Frontal cortex (tissue), 4 donors: ENCODE measurements at places on chromosomes 7 and 10. TPM values are rescaled to one million over a fixed set of nuclear protein-coding genes. Genes with fewer than 3 reads are reported as not detected.

GRCh38 chr10:98642281-98642680 is 195.5 kb upstream of the HPS1 start:
- no peak for DNase-seq

- DNase-seq = no peak
These were observed 76.1 kb downstream of the CYP26A1 start for GRCh38 chr10:93149761-93150160.

DNA sequence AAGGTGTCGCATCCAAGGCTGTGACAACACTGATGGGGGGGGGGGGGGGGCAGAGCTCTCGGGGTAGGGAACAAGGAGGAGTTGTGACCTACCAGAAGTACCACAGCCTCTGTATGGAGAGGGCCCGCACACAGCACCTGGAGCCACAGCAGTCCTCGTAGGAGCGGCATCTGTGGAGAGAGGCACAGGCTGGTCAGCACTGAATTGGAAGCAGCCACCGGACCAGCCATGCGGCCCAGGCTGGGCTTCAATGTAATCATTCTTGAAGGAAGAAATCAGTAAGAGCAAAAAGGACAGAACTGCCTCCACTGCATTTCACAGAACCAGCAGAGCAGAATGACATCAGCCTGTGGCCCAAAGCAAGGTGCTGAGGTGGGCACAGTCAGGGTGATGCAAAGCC is 74.8 kb downstream of the VOPP1 start:
- DNase-seq = no peak

- DNase-seq = no peak
These were observed 132.6 kb downstream of the ELMO1 start for GRCh38 chr7:37315772-37316715.

DNA sequence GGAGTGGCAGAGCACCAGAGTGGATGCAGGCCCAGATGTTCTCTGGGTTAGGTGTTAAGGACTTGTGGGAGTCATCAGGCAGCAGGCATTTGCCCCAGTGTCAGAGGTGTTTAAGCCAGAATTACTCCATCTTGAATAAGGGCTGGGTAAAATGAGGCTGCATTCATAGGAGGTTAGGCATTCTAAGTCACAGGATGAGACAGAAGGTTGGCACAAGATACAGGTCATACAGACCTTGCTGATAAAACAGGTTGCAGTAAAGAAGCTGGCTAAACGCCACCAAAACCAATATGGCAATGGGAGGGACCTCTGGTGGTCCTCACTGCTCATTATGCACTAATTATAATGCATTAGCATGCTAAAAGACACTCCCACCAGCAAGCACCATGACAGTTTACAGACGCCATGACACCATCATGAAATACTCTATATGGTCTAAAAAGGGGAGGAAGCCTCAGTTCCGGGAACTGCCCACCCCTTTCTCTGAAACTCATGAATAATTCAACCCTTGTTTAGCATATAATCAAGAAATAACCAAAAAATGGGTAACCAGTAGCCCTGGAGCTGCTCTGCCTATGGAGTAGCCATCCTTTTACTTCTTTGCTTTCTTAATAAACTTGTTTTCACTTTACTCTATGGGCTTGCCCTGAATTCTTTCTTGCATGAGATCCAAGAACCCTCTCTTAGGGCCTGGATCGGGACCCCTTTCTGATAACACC is 882 bp upstream of the LRRC61 start:
- DNase-seq = no peak

DNA sequence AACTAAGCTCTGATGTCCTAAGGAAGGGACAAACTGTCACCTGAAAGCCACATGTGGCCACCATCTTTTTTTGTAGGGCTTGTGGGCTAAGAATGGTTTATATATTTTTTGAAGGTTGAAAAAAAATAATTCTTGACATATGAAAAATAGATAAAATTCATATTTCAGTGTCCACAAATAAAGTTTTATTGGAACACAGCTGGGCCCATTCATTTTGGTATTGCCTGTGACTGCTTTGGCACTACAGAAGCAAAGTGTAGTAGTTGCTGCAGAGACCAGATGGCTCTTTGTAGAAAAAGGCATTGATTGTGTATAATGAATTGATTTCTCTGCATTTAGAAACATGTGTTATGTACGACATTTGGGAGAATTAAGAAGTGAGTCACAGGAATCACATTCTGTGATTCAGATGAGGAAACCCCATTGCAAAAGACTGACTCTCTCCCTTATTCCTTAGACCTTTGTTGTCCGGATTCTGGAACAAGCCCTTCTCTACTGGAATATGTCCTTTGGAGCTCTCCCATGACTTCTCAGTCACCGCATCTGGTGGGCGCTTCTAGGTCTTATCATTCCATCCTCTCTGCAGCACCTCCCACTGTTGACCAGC is 438.7 kb downstream of the LRMDA start:
- no peak for DNase-seq

DNA sequence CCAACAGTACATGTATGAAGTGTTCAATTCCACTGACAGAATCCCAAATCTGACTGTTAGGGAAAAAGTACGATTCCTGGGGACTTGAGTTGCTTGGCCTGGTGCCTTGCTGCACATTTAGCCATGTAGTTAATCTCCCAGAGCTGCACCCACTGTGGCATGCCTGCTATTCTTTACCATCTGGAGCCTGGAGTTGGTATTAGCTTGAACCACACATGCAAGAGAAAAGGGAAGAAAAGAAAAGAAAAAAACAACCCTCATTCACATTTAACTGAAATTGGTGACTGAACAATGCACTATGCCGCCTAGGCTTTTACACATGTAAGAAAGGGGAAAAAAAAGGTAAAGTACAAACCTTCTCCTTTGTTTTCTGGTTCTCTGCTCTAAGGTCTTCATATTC is 26.1 kb downstream of the SHTN1 start:
- no peak for DNase-seq

GRCh38 chr7:4837041-4837802 is 24.6 kb downstream of the PAPOLB start:
- DNase-seq = no peak

- no peak for DNase-seq
These were observed 182.1 kb downstream of the ZMYND11 start for GRCh38 chr10:317271-317769.

DNA sequence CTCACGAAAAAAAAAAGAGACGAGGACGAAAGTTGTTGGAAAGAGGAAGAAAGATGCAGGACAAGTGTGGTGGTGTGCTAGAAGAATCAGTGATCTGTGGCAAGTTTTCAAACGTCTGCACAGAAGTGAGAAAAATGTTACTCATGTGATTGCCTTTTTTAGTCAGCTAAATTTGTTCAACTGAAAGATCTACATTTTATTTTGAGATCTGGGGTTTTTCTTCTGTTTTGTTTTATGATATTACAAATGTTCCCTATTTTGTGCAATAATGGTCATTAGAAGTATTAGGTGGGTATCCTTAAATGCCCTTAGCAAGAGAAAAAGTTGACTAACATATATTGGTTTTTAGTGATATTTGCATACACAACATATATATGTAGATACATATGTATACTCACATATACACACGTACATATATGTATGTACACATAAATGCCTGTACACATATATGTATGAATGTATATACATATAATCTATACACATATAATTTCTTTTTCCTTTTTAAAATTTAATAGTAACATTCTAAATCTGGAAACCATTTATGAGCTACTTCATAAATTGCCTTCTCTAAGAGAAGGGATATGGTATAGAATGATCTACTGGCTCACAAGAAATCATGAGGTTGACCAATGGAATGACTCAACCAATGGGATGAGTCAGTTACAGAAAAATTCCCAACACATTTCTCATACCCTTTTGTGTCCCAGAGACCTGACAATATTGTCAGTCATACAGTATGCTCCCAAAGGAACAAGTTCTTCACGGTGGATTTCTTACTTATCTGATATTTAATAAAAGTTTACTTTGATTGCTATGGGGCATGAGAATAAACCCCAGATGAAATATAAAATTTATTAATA is 38.4 kb downstream of the SLC39A12 start:
- DNase-seq = no peak

- DNase-seq = no peak
These were observed 260.5 kb upstream of the KLF14 start for GRCh38 chr7:130994378-130995115.

PDE6C gene
- not detected for total RNA-seq

ERCC6 gene
- 31.8 TPM for total RNA-seq

SFMBT2 gene
- total RNA-seq = 22.0 TPM

LMBR1 gene
- total RNA-seq = 207 TPM

SEMA3A gene
- total RNA-seq = 33.0 TPM

INA gene
- total RNA-seq = 138 TPM

XRCC2 gene
- total RNA-seq = 2.9 TPM

CCDC3 gene
- 18.8 TPM for total RNA-seq

SP4 gene
- total RNA-seq = 74.6 TPM

LIPA gene
- total RNA-seq = 38.7 TPM

PBLD gene
- total RNA-seq = 8.6 TPM

OR13A1 gene
- under 0.01 TPM for total RNA-seq

TAS2R41 gene
- not detected for total RNA-seq

LRRN3 gene
- 153 TPM for total RNA-seq
